ENCODE measurements at places on chromosomes 2 and 18.

- DNase-seq = no peak
Observed at GRCh38 chr2:152126664-152127063, 27.8 kb upstream of the CACNB4 start.

DNA sequence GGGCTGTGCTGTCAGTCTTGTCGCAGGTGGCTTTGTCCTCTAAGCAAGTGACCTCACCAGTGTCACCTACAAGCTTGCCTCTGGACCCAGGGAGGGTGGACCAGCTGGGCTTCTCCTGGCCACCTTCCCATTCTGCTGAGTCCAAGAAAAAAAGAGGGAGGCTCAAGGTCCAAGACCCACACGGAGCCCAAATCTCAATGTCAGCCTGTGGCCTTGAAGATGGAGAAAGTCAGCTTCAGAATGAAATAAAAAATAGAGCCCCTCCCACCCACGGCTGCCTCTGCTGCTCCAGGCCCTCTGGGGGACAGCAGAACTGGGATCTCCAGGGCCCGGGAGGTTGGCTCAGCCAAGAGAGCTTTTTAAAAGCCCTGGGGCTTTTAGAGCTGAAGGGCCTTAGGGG, 145.9 kb downstream of the TNS1 start:
- no peak for DNase-seq

- DNase-seq = no peak
Observed at GRCh38 chr2:36680012-36680411, 16.5 kb upstream of the VIT start.

DNA sequence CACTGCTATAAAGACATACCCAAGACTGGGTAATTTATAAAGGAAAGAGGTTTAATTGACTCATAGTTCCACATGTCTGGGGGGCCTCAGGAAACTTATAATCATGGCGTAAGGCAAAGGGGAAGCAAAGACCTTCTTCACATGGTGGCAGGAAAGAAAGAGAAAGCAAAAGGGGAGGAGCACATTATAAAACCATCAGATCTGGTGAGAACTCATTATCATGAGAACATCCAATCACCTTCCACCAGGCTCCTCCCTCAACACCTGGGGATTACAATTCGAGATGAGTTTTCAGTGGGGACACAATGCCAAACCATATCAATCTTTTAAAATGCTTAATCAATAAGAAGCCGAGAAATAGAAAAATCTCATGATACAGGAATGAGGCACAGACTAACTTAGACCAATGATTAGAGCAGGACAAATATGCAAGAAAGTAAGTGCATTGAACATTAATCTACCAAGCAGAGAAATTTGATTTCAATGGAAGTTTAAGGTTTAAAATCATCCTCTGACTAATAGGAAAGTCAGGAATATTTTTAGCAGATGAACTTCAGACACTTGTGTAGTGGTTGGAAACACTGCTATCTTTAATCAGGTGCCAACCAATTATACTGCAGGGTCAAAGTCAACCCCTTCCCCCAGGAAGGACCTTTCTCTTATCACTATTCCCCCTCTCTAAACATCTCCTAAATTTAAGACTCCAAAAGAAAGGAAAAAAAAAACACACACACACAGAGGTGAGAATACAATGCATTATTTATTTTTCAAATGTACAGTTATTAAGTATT, 259.2 kb downstream of the IRS1 start:
- no peak for DNase-seq

GRCh38 chr2:8566155-8566670, 115.6 kb upstream of the ID2 start:
- no peak for DNase-seq

GRCh38 chr2:199468561-199469513, 11.1 kb upstream of the SATB2 start:
- no peak for DNase-seq

DNA sequence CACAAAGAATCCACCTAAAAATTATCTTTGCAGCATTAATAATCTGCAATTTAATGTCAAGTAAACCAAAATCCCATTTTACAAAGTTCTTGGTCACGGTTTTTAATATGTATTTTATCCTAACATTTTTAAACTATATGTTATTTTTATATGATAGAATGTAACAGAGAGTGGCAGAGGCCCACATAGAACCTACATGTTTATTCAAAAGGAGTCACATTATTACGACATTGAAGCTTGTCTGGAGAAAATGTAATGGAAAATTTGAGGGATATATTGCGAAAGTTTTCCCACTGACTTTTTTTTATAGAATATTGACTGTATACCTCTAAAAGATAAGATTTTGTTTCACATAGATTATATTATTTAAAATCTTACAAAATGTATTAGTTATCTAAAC, 89.7 kb upstream of the COL3A1 start:
- no peak for DNase-seq

GRCh38 chr2:9498210-9498609, 23.9 kb downstream of the IAH1 start:
- no peak for DNase-seq

DNA sequence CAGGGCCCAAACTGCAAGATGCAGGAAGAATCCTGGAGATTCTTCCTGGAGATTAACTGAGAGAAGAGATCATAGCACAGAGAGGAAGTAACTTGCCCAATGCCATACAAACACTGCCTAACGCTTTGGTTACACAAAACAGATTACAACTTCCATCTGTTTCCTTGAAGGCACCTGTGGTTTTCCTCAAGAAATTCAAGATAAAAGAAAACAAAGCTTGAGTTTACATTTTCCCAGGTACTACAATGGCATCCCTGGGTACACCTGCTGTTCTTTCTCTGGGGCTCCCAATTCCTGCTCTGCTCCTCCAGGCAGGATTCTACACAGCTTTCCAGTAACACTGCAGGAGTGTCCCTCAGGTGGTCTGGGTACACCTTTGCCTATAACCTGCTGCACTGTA, 781.9 kb upstream of the ID2 start:
- DNase-seq = peak; percentile 77

DNA sequence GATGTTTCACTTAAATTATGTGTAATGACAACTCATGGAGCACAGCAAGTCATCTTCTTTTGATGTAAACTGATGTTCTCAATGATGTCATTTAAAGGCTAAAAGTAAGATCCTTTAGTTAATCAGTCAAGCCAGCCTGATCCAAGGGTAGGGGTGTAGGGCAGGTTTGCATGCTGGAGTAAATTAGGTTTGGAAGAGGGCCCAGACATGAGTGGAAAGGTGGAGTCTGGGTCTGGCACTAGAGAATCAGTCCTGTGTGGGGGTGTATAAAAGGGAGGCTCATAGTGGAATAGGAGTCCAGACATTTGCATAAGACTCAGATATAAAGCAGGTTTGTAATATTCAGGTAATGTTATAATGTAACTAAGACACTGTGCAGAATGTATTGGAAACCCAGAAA, 88.8 kb upstream of the NYAP2 start:
- no peak for DNase-seq

- peak; percentile 15 for DNase-seq
Observed at GRCh38 chr2:113703386-113704299, 52.8 kb downstream of the SLC35F5 start.

DNA sequence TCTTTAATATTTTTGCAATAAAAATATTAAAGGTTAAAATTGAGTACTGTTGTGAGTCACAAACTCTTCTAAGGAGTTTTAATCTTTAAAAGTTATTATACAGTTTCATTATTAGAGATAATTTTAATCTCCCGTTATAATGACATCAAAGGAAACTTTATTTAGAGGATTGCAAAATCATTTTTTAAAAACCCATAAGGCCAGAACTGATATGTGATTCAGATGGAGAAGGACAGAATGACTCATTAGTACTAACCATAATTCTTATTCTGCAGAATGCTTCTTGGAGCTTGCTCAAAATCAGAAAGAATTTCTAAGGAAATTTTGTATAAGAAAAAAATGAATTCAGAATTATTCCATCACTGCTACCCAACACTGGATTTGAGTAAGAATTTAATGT, 12.5 kb upstream of the HNRNPLL start:
- no peak for DNase-seq

DNA sequence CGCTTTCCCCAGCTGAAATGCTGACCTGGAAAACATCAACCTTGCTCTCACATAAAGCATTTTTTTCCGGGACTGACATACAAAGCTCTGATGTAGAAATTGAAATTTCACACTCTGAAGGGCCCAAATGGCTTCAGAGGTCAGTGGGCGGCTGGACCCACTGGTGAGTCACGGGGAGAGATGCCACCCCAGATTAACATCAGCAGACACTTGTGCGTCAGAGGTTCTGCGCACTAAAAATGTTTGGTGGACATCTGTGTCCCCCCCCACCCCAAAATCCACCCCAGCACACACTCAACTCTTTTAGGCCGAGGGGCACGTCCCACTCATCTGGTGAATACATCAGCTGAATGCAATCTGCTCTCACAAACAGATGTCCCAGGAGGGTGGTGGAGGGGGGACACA, 208.9 kb downstream of the ASB1 start:
- DNase-seq = no peak

GRCh38 chr2:231707625-231707926, 749 bp upstream of the PTMA start:
- peak; percentile 65 for DNase-seq

- no peak for DNase-seq
Observed at GRCh38 chr2:105390454-105390853, 8.4 kb downstream of the FHL2 start.

GRCh38 chr18:67514901-67515540, 1.5 kb downstream of the DSEL start:
- no peak for DNase-seq

- DNase-seq = no peak
Observed at GRCh38 chr18:36514778-36515177, 217.3 kb downstream of the FHOD3 start.

- DNase-seq = no peak
Observed at GRCh38 chr2:182081602-182082260, 96.1 kb downstream of the PPP1R1C start.

- no peak for DNase-seq
Observed at GRCh38 chr18:41461114-41461513, 493.9 kb upstream of the PIK3C3 start.

GRCh38 chr18:3479978-3480509, 30.1 kb downstream of the TGIF1 start:
- no peak for DNase-seq

DNA sequence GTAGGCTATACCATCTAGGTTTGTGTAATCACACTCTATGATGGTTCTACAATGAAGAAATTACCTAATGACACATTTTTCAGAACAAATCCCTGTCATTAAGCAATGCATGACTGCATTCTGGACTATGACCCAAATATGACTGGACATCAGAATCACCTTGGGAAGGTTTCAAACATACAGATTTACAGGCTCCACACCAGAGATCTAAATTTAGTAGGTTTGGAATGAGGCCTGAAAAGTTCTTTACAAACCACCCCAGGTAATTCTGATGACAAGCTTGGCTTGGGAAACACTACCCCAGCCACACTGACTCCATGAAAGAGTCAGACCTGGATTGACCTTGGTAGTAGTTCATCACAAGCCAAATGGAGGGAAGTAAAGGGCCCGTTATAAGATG, 52.2 kb upstream of the NFE2L2 start:
- no peak for DNase-seq

- DNase-seq = peak; percentile 18
Observed at GRCh38 chr2:234335661-234336228, 161.1 kb downstream of the ARL4C start.

- no peak for DNase-seq
Observed at GRCh38 chr2:60518567-60518966, 34.9 kb downstream of the BCL11A start.

DNA sequence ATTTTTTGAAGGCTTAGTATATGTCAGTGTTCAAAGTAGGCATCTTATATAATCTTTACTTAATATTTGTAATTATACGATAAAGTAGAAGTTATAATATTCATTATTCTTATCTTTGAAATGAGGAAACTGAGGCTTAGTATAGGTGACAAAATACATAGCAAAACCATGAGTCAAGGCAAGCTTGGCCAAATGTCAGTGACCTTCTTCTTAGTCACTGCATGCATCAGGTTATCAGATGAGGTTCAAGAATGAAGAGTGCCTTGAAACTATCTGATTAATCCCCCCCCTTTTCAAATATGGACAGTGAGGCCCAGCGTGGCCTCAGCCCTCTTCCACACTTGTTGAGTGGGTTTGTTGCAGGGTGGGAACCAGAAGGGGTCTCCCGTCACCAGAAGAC, 59.3 kb downstream of the PMAIP1 start:
- no peak for DNase-seq

DNA sequence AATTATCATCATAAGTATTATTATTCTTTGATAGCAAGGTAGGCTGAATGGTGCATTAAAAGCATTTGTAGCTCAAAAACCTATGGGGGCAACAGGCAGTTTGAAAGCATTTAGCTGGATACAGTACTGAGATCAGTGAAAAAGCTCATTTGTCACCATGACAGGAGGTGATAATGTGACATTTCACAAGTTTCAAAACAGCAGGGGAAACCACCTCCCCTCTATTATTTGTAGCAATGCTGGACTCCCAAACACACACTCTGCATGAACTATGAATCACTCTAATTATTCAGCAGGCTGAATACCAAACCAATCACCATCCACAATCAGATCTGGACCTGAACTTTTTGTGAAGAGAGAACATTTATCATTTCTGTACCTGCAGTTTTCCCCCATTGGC, 63.4 kb downstream of the MYO5B start:
- no peak for DNase-seq

- no peak for DNase-seq
Observed at GRCh38 chr18:25898965-25899364, 191.4 kb downstream of the SS18 start.

DNA sequence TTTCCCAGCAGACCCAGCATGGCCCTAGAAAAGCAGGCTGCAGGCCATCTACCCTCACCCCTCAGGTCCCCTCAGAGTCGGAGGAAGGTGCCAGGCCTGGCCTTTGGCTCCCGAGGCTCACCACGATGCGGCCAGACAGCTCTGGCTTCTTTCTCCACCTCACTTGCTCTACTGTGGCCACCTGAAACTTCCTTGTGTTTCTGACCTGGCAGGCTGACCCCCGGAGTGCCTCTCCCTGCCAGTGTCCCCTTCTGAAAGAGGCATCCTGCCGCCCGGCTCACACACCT, 375.0 kb upstream of the HS6ST1 start:
- no peak for DNase-seq

GRCh38 chr2:24075915-24076848, at the start of gene SF3B6:
TSS of gene SF3B6 (minus strand) at chr2:24076326. CDS start at chr2:24076229, 97 bp downstream.
- peak; percentile 100 for DNase-seq

- DNase-seq = no peak
Observed at GRCh38 chr2:219384859-219385258, 2.9 kb downstream of the DNPEP start.

DNA sequence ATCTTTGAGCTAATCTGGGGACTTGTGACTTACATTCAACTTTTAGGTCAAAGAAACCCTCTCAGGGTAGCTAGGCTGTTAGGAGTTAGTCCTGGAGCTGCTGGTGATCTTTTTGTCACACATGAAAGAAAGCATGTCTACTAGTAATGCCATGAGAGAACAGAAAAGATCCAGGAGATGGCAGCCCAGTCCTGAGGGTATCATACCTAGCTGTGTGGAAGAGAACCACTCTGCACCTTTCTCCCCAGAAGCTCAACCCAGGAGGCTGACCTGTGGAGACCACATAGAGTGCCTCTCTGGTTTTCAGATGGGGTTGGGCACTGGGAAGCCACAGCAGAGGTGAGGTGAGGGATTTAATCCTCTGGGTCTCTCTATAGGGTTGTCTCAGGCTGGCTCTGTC, 460.2 kb upstream of the UBE2E3 start:
- peak; percentile 64 for DNase-seq
